Stimulated activated CD8-positive, alpha-beta memory T cell treated with anti-CD3 and anti-CD28 coated beads, Interleukin-7, amount 100 ng/mL, for 1 hour (primary cell): ENCODE measurements at places on chromosomes 5 and 9.

- no peak for DNase-seq
Measured at GRCh38 chr9:79266986-79267385, 304.8 kb upstream of the TLE4 start.

GRCh38 chr5:62562867-62563266, 15.8 kb upstream of the LRRC70 start:
- no peak for DNase-seq

- DNase-seq = no peak
Measured at GRCh38 chr5:157546456-157547100, 29.0 kb downstream of the ADAM19 start.

GRCh38 chr5:156126716-156127115, 200.2 kb upstream of the SGCD start:
- DNase-seq = no peak

DNA sequence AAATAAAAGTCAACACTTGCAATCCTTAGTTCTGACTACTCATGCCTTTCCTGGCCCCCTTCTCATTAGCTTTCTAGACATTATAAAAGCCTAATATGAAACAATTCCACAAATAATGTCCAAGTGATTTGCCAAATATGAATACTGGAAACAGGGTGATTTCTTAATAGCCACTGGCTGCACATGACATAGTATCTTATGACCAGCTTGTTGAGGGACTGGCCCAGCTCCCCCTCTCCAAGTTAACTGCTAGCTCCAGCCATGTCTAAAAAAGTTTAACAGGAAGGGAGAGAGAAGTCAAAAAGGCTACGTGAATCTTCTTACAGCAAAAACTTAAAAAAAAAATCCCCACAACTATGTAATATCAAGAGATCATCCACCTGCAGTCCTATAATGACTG, 1.5 kb downstream of the CERT1 start:
- no peak for DNase-seq

GRCh38 chr5:139895647-139896046, 100.0 kb downstream of the PSD2 start:
- DNase-seq = no peak

DNA sequence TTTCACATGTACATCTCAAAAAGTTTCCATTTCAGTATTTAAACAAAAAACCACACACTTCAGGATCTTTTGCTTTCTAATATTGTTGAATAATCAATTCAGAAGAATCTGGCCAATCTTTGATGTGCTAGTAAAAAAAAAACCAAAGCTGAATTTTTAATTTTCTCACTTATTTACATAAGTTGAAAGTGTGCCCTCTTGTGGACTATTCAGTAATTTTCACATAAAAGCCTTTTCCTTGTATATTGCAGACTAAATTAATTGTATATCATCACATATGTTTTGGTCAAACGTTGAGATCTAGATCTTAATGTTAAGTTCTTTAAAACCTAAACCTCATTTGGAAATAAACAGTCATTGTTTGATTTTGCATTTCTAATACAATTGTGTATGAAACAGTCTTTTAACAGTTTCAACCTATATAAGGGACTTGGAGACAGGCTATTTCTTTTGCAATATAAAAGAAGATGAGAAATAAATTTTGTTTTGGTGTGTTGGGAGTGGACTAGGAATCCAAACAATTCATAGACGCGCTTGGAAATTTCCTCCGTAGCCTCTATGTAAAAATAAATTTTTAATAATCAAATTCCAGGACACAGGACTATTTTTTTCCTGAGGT, 68.1 kb downstream of the NIPBL start:
- no peak for DNase-seq

DNA sequence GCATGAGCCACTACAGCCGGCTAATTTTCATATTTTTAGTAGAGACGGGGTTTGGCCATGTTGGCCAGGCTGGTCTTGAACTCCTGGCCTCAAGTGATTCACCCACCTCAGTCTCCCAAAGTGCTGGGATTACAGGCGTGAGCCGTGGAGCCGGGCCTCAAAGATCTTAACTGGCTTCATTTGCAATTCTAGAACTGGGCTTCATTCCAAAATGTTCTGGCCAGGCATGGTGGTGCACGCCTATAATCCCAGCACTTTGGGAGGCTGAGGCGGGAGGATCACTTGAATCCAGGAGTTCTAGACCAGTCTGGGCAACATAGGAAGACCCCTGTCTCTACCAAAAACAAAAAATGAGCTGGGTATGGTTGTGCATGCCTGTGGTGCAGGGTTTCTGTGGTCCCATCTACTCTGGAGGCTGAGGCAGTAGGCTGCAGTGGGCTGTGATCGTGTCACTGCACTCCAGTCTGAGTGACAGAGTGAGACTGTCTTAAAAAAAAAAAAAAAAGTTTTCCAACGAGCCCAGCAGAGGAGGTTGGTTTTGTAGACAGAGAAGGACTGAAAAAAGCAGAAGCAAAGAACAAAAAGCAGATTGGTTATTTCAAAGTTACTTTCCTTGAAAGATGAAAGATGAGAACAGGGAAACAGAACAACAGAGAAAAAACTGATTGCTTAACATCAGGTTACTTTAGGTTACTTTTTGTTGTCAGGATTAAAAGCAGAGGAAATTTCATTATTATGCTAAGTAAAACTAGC, 78.2 kb downstream of the ANKRD55 start:
- DNase-seq = no peak

DNA sequence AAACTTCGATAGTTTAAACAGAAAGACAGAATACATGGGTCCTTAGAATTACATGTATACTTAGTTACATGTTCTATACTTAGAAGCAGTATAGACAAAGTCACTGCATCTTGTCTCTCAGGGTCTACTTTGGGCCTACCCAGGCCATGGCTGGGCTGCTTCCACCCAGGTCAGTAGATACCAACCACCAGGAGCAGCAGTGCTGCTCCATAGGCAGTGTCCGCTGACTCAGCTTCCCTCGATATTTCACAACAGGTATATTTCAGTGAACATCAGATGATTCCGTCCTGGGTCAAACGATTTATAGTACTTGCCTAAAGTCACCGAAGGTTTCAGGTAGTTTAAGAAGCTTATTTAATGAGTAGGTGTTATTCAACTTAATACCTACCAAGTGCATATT, 18.0 kb downstream of the IARS1 start:
- no peak for DNase-seq

GRCh38 chr5:146514575-146514974, 1.4 kb downstream of the GPR151 start:
- DNase-seq = no peak

GRCh38 chr9:129539446-129539845, 81.5 kb downstream of the C9orf50 start:
- no peak for DNase-seq

GRCh38 chr5:73273379-73274050, 100.5 kb downstream of the TMEM174 start:
- no peak for DNase-seq

- DNase-seq = no peak
Measured at GRCh38 chr9:108395421-108395820, 460.4 kb downstream of the ACTL7B start.

DNA sequence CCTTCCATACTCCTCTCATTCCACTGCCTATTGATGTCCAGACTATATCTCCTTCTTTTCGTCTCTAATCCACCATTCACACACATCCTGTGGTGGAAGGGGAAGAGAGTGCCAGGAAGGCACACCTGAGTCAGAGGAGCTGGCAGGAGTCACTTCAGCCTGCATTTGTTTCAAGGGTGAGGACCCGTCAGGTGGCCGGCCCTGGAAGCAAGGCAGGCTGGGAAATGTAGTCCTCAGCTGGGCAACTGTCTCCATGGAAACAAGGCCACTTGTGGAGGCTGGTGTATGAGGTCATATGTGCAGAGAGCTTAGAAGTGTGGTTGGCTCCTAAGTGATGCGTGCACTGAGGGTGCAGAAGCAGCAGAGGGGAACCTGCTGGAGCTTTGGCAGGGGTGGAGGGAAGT, 278.4 kb downstream of the NSG2 start:
- DNase-seq = no peak

- DNase-seq = no peak
Measured at GRCh38 chr5:81359108-81359507, 34.8 kb downstream of the ACOT12 start.

DNA sequence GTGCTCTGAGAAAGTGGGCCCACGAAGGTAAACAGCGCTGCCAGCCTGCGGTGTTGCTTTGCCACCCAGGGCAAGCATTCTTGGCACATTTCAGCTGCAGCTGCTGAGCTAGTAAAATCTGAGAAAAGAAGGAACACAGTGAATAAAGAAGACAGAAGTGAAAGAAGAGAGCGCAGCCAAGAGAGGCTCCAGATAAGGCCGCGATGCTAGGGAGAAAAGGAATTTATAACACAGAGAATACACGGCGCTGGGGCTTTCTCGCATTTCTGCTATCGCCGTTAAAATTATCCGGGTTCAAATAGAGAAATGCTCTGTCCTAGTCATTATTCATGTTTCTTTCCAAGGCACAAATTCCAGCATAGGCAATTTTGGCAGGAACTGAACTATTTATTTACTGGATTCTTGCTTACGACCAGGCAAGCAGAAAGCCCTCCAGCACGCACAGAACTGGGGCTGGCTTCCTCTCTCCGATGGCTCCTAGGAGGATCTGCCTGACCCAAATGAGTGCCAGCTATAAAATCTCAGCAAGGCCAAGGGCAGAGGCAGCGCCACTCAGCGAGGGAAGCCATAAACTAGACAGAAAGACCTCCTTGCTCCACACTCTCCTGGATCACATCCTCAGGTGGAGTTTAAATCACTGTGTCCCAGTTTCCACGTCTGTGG, 111.2 kb downstream of the ATPSCKMT start:
- DNase-seq = no peak

DNA sequence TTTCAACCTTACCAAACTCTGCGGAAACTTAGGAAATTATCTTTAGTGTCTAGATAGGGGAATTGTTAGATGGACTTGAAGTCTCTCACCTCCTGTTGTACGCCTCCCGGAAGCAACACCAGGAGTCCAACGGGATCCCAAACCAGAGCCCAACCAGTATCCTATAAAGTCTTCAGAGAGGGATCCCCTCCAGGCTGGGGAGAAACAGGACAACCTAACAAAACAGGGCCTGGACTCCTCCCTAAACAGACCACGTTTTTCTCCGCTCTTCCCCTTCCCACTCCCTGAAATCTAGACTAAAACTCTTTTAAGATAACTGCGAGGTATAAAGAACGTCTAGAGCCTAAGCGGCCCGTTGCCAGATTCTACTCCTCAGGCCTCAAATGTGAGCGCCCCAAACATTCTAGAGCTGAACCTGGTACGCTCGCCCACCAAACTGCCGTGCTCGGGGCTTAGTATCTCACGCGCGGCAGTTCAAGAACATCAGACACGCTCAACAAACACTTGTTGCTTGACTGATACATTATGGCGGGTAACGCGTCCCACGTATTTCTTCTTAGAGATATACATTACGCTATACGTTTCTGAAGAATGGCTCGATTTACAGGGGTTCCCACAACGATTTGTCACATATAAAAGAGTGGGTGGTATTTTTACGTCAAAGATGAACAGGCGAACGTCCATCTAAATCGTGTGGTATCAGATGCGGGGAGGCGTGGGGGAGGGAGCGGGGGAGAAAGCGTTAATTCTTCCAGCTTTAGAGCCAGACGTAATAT, 663 bp upstream of the SMIM27 start:
- DNase-seq = peak; percentile 23

GRCh38 chr5:51652980-51653379, 269.7 kb downstream of the ISL1 start:
- DNase-seq = no peak

DNA sequence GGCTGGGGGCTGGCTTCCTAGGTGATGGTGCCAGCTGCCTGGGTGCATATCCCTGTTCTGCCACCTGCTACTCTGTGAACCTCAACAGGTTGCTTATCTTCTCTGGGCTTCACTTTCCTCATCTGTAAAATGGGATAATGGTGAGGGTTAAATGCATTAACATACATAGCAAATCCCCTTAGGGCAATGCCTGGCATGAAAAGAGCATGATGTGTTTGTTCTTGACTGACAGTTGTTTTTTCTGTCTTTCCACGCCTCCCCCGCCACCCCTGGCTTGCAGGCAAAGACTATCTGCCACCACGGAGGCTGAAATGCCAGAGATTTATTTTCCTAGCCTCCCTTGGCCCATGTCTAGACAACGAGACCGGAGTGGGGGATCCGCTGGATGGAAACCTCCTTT, 280.5 kb downstream of the NSG2 start:
- DNase-seq = no peak

GRCh38 chr5:154473581-154474283, 4.3 kb downstream of the HAND1 start:
- DNase-seq = no peak

DNA sequence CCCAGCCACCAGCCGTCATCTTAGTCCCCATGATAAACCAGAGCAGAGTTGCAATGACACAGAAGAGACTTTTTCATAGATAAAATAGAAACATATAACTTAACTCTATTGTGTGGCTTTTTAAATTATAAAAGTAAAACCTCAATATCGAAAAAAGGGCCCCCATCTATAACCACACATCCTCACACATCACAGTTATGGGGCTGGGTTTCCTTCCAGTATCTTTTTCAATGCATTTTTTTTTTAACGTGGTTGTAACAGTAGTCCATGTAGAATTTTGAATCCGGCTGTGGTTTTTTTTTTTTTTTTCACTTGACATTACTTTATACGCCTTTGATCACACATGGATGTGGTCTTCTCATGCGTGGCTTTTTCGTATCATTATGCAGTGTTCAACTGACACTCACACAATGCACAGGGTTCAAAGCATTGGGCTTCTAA, 77.4 kb downstream of the CFAP77 start:
- DNase-seq = no peak
